ENCODE measurements at places on chromosomes 3 and 15.

- no peak for DNase-seq
These were observed 256.2 kb upstream of the MDFIC2 start for GRCh38 chr3:70568626-70569025.

DNA sequence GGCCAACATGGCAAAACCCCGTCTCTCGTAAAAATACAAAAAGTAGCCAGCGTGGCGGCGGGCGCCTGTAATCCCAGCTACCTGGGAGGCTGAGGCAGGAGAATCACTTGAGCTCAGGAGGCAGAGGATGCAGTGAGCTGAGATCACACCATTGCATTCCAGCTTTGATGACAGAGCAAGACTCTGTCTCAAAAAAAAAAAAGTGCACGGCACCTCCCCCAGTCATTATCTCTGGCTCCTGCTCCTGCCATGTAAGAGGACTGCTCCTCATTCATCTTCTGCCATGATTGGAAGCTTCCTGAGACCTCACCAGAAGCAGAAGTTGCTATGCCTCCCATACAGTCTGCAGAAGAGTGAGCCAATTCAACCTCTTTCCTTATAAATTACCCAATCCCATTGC lies 4.0 kb upstream of the ALG1L2 start:
- DNase-seq: no peak

DNA sequence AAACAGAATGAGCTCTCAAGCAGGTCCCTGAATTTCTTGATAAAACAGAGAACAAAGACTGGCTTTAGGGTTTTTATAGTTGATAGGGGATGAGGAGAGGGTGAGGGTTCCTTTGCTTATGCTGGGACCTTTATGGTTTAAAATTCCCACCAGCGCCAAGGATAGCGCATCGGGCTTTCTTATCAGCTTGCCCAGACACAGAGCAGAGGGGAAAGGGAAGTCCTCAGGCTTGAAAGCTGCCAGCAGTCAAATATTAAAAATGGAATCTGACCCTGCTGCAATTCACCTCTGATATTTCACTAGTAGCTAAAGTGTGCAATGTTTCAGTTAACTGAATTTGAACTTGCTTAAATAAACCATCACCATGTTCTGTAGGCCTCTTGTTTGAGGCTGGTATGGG lies 55.0 kb upstream of the EPHA3 start:
- no peak for DNase-seq

DNA sequence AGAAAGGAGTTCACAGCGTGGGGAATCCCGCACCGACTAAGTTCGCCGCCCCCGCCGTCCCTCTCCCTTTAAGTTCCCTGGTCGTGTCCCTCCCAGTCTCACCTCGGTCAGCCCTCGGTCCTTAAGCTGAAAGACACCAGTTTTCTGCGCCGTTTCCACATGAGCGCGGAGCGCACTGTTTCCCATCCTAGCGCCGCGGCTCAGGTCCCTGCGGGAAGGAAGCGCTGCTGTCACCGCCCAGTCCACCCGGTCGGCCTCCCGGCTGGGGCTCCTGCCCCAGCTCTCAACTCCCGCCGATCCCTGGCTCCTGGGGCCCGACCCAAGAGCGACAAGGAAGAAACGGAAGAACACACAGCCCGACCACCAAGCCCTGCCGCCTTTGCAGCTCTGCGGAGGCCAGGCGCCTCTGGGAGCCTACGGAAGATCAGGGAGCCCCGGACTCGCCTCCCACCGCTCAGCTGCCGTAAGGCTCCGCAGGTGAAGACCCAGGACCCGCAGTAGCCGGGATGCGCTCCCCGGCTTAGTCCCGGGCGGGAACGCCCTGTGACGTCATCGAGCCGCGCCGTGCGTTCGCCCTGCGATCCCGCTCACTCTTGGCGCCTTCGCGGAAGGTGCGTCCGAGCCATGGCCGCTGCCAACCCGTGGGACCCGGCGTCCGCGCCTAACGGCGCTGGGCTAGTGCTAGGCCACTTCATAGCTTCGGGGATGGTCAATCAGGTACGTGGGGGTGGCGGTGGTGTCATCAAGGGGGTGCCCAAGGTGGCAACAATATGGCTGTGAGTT lies at the start of the genes HAUS2 and LRRC57:
HAUS2 (plus strand) TSS at position 590 of the 783 bp plus-strand sequence; CDS start at position 625, 35 bp downstream.
LRRC57 (minus strand) TSS at position 545 of the 783 bp plus-strand sequence; CDS start at position 186, 359 bp downstream.
- peak; percentile 86 for DNase-seq

DNA sequence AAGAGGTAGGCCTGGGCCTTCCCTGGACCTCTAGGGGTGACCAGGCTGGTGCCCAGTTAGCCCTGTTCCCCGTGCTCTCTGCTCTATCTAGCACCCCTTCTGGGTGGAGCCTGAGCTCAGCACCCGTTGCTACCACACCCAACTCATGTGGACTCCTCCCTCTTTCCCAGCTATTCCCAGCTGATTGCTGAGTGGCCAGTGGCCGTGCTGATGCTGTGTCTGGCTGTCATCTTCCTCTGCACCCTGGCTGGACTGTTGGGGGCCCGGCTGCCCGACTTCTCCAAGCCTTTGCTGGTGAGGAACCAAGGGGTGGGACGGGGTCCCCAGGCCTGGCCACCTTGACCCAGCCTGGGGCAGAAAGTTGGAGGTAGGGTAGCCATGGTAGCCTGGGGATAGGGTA lies 6.2 kb downstream of the DISP2 start:
- no peak for DNase-seq

- no peak for DNase-seq
These were observed 69.9 kb downstream of the COL8A1 start for GRCh38 chr3:99708207-99708745.

DNA sequence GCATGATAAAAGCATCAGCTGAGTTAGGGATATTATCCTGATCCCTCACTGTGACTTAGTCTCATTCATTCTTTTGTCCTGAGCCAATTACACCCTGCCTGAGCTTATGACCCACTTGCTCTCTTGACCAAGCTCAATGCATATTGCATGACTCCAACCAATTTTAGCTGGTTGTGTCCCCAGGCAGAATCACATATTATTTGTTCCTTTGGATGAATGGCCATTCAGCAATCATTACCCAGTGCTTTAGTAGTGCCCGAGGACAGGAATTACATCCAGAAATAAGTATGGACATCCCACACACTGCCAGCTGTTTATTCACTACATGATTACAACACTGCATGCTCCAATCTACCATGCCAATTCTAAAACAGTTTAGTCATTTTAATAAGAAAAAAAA lies 322.5 kb downstream of the ZBBX start:
- DNase-seq: no peak

- no peak for DNase-seq
These were observed 120.1 kb upstream of the THBS1 start for GRCh38 chr15:39460748-39461147.

- no peak for DNase-seq
These were observed 153.1 kb upstream of the GAP43 start for GRCh38 chr3:115470254-115470653.

DNA sequence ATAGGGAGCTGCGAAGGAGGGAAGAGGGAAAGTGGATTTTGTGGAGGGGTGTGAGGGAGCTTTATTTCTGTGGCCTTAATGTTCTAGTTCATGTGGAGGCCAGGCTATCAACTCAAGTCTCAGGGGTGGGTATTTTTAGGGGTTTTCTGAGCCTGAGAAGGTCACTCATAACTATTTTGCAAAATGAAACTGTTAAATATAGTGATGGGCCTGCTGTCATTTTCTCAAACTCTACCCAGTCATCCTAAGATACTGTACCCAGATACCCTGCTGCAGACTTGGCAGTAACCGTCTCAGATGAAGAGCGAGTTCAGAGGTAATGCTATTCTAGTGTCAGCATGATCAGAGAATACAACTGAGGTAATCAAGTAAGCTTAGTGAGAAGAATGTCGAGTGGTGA lies 545.0 kb upstream of the TBL1XR1 start:
- no peak for DNase-seq

DNA sequence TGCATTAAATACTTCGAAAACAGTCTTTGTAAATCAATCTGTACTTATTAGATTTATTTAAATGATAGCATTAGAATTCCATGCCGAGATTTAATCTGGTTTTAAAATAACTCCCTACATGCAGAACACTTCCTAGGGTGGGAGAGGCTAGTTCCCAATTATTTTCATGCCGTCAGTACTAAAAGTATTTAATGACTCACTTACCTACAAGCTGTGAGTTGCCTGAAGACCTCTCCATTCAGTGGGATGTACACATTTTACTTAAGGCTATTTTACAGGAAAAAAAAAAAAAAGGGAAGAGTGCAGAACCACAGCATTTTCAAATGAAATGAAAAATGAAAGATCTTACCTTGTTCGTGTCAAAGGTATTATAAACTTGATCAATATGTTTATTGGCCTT lies 469 bp downstream of the GUCA1C start:
- DNase-seq: no peak

- no peak for DNase-seq
These were observed 478.7 kb upstream of the WNT5A start for GRCh38 chr3:55965776-55966175.

DNA sequence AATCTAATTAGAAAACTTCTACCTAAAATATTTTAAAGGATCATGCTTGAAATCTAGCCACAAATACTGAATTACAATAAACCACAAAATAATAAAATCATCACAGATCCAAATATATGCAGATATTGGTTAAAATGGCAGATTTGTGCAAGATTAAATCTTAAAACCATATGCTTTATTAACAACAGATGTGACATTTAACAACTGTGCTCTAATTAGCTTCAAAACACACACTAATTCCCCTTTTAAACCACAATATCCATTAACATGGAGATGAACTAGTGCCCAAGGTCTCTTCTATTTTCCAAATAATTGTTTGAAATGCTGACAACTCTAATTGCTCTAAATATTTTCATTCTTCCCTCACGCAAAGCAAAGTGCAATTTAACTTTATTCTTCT lies 1530.3 kb downstream of the SI start:
- DNase-seq: no peak

GRCh38 chr15:26712335-26712734 lies 60.5 kb downstream of the GABRB3 start:
- no peak for DNase-seq
